Stomach (tissue), 19 donors: ENCODE measurements at places on chromosomes 7 and 10. TPM values are rescaled to one million over a fixed set of nuclear protein-coding genes. Genes with fewer than 3 reads are reported as not detected.
A peak's percentile ranks its signal among the peaks of the same experiment; 100 is the strongest.

Gene SPDYE8
- not detected for polyA plus RNA-seq

DNA sequence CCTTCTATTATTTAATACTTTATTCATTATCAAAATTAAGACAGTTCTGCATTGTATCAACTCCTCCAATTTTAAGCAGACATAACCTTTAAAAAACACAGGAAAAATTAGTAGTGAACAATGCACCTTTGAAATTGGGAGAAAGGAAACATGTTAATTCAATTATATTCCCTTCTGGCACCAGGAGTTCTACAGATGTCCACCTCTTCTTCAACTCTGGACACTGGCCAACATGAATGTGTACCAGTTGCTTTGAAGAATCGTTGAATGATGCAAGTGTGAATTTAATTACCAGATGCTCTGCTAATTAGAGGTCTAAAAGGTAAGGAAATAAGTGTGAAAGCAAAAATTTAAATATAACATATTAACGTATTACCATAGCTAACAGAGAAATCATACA, 206.7 kb upstream of the IGFBP3 start:
- no peak overlapping the region for H3K27ac ChIP-seq
- H3K4me3 ChIP-seq, result no peak overlapping the region
- no peaks in the 10 kb centered on the region for H3K36me3 ChIP-seq
- no peaks in the 10 kb centered on the region for H3K4me1 ChIP-seq
- no peaks in the 10 kb centered on the region for H3K27me3 ChIP-seq
- DNase-seq, result no peak

DNA sequence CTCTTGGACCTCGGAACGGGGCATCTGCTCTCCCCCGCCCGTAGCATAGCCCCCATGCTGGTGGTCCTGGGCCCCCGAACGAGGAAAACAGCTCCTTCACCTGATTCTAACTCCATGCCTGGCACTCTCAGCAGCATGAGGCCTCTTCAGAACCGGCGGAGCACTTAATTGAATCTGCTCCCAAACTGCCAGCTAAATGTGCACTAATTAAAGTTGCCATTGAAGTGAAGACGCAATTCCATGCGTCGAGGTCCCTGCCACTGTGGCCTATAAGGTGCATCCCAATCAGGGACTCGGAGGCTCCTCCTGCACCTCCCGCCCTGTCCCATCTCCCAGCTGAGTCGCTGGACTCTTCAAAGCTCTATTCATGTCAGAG, 41.3 kb upstream of the ADGRA1 start:
- H3K27me3 ChIP-seq, result peaks cover 98% of the 10 kb centered on the region
- H3K4me3 ChIP-seq, result no peak overlapping the region
- no peak overlapping the region for H3K27ac ChIP-seq
- DNase-seq, result no peak
- H3K4me1 ChIP-seq, result no peaks in the 10 kb centered on the region

Gene NPSR1
- polyA plus RNA-seq, result not detected

DNA sequence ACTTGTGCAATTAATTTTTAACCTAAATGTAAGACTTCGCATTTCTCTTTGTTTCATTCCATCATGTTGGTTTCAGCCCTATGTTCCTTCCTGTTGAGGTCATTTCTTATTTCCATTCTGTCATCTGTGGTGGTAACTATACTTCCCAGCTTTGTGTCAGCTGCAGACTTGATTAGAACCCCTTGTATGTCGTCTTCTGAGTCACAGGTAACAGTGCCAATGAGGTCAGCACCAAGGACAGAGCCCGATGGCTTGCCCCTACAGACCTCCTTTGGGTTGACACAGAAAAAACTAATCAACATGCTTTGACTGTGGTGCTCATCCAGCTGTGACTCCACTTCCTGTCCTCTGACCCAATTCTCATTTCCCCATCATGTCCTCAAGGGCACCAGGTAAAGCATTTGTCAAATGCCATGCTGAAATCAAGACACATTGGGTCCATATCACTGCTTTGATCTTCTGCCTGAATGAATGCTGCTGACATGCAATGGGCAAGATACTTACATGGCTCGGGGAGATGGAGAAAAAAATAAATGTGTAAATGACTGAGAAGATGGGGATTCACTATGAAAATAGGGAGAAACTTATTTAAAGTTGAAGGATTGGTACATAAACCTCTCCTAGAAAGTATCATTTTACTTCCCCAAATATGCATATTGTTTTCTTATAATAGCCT, 25.6 kb upstream of the CRTAC1 start:
- peak; percentile 51 for DNase-seq
- no peaks in the 10 kb centered on the region for H3K4me1 ChIP-seq
- H3K27me3 ChIP-seq, result peaks cover 11% of the 10 kb centered on the region
- H3K4me3 ChIP-seq, result no peak overlapping the region
- H3K36me3 ChIP-seq, result no peaks in the 10 kb centered on the region
- no peak overlapping the region for H3K27ac ChIP-seq

GRCh38 chr7:148014541-148014940, 576.0 kb upstream of the C7orf33 start:
- H3K36me3 ChIP-seq, result no peaks in the 10 kb centered on the region
- H3K27ac ChIP-seq, result no peak overlapping the region
- H3K27me3 ChIP-seq, result no peaks in the 10 kb centered on the region
- peak; percentile 5 for DNase-seq
- H3K4me3 ChIP-seq, result no peak overlapping the region
- no peaks in the 10 kb centered on the region for H3K4me1 ChIP-seq

Gene MEOX2
- polyA plus RNA-seq, result 0.12 TPM

DNA sequence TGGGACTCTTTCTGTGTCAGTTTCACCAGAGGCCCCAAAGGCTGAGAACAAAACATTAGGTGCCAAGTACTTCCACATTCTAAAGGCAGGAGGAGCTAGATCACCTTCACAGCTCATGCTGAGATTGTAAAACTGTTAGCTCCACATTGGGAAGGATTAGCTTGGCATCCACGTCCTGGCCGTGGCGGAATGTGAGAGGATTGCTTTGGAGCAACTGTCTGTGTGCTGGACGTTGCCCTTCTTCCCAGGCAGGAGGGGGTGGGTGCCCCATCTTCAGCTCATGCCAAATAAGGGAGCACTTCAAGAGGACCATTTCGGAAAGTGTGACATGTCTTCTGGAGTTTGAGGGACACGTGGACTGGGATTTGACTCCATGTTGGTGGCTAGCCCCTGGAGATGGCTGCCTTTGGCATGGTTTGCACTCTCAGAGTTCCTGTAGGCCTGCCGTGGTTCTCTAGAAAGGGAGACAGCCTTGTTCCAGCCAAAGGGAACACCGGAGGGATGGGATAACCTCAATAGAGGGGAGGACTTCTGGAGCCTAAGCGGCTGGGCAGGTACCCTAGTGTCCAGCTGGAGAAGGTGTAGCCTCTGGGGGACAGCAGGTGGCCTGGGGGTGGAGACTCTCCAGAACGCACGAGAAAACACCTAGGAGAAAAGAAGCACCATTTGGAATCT, 19.9 kb upstream of the FMC1 start:
- no peaks in the 10 kb centered on the region for H3K36me3 ChIP-seq
- peak; percentile 58 for DNase-seq
- H3K27ac ChIP-seq, result no peak overlapping the region
- H3K27me3 ChIP-seq, result no peaks in the 10 kb centered on the region

DNA sequence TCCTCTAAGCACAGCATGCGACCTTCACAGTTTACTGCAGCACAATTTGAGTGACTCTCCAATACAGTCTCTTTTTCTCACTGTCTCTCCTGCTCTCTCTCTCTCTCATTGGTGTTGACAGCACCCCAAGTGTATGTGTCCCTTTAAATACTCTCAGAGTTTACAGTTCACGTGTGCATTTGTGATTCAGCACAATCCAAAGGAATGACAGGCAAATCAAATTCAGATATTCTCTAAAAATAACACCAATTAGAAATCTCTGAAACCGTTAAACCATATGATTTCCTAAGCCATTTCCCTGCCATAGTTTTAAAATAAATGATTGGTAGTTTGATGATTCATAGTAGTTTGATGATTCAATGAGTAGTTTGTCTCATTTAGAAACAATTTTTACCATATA, 104.0 kb upstream of the GAD2 start:
- no peaks in the 10 kb centered on the region for H3K4me1 ChIP-seq
- H3K36me3 ChIP-seq, result no peaks in the 10 kb centered on the region
- H3K4me3 ChIP-seq, result no peak overlapping the region
- DNase-seq, result no peak
- H3K27ac ChIP-seq, result no peak overlapping the region

- no peak overlapping the region for H3K27ac ChIP-seq
- H3K36me3 ChIP-seq, result no peaks in the 10 kb centered on the region
- no peaks in the 10 kb centered on the region for H3K27me3 ChIP-seq
Measured at GRCh38 chr7:94906065-94906851, 1.1 kb upstream of the PPP1R9A start.

GRCh38 chr7:1569016-1569415, 816 bp downstream of the PSMG3 start:
- peak overlapping the region; percentile 93 for H3K27ac ChIP-seq
- H3K27me3 ChIP-seq, result no peaks in the 10 kb centered on the region
- DNase-seq, result no peak
- H3K36me3 ChIP-seq, result no peaks in the 10 kb centered on the region

GRCh38 chr7:158245724-158246041, 341.9 kb downstream of the PTPRN2 start:
- H3K27ac ChIP-seq, result no peak overlapping the region
- H3K4me1 ChIP-seq, result no peaks in the 10 kb centered on the region
- no peak overlapping the region for H3K4me3 ChIP-seq

GRCh38 chr10:30725661-30726060, 96.1 kb upstream of the LYZL2 start:
- H3K4me3 ChIP-seq, result no peak overlapping the region
- peaks cover 10% of the 10 kb centered on the region for H3K4me1 ChIP-seq
- no peaks in the 10 kb centered on the region for H3K36me3 ChIP-seq
- H3K27me3 ChIP-seq, result no peaks in the 10 kb centered on the region

Gene ZNF425
- 1.2 TPM for polyA plus RNA-seq

GRCh38 chr10:114042895-114043531, 653 bp upstream of the ADRB1 start:
- peak overlapping the region; percentile 84 for H3K27ac ChIP-seq
- no peaks in the 10 kb centered on the region for H3K36me3 ChIP-seq
- DNase-seq, result peak; percentile 62
- peaks cover 34% of the 10 kb centered on the region for H3K4me1 ChIP-seq
- peaks cover 67% of the 10 kb centered on the region for H3K27me3 ChIP-seq

DNA sequence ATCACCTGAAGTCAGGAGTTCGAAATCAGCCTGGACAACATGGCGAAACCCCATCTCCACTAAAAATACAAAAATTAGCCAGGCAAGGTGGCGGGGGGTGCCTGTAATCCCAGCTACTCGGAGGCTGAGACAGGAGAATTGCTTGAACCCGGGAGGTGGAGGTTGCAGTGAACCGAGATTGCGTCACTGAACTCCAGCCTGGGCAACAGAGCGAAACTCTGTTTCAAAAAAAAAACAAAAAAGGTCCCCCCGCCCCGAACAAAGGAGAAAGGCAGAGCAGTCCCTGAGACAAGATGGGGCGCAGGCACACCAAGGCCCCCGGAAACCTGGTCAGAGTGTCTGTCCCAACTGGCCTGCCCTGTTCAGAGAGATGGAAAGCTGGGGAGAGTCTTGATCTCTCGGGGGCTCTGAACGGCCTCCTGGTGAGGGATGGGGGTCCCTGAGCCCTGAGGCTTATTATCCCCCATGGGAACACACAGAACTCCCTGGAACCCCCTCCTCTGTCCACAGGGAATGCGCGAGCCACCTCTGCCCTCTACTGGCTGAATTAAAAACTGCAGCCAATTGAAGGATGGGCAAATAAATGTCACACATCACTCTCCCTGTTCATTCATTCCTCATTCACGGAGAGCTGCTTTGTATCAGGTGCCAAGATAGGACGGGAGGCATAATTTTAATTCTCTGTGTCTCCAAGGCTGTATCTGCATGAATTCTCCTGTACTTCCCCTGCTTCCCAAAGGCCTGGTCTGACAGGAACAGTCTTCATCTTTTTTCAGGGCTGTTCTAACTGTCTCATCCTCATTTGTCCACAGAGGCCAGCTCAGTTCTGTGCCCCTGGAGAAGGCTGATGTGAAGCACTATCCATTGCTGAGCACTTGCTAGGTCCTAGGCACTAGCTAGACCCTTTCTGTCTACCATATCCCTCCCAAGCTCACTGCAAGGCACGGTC, 28.9 kb downstream of the MAT1A start:
- no peaks in the 10 kb centered on the region for H3K36me3 ChIP-seq
- H3K27me3 ChIP-seq, result no peaks in the 10 kb centered on the region
- no peak overlapping the region for H3K27ac ChIP-seq
- H3K4me3 ChIP-seq, result no peak overlapping the region
- DNase-seq, result no peak
- no peaks in the 10 kb centered on the region for H3K4me1 ChIP-seq

DNA sequence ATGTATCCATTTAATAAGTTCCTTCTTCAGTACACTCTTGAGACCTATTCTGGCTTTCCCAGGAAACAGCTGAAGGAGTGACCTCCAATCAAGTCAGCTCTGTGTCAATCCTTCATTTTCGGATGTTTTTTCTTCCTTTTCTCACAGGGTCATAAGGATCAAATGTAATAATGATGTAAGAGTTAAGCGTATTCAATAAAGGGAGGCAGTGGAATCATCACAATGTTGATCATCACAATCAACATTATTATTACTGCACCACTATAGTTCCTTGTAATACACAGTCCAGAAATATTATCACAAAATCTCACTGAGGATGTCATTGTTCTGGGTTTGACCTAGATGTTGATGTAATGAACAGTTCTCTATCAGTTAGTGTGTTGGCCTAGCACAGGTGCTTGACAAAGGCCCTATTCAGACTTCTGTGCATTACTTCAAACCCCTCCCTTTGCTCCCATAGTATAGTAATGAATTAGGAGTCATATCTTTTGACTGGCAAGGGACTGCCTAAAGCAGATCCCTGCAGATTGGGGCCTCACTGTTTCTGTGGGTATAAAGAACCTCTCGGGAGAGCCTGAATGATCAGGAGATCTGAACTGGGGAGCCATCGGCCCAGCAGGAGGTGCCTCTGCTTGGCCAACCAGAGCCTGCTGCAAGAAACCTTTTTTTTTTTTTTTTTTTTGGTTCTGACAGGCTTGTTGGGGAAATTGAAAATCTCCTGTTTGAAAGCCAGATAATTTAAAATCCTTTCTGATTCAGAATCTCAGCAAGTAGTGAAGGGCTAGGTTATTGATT, 100.6 kb downstream of the KAT6B start:
- no peak overlapping the region for H3K4me3 ChIP-seq
- peak overlapping the region; percentile 87 for H3K27ac ChIP-seq
- H3K27me3 ChIP-seq, result no peaks in the 10 kb centered on the region

Gene HYAL4
- 0.78 TPM for polyA plus RNA-seq
